ENCODE measurements at places on chromosomes 2 and 18.

GRCh38 chr18:49697757-49698524, 115.4 kb downstream of the ACAA2 start:
- DNase-seq, result no peak

DNA sequence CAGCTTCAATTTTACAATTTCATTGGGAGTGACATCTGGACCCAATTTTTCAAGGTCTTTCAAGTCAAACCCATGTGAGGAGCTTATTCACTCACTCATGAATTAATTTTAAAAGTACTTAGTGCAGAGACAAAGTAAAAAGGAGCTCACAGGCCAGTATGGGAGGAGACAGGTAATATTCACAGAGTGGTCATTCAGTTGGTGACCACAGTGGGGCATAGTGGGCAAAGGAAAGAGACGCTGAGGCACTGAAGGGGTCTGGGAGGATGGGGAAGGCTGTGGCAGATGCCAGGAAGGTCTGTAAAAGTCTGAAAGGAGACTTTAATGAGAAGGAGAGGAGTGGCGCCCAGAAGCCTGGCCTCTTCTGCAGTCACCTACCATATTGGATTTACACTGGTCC, 76.0 kb downstream of the CD8B2 start:
- DNase-seq, result no peak

GRCh38 chr2:29110916-29111535, 4.2 kb upstream of the CLIP4 start:
- DNase-seq, result peak; percentile 26

DNA sequence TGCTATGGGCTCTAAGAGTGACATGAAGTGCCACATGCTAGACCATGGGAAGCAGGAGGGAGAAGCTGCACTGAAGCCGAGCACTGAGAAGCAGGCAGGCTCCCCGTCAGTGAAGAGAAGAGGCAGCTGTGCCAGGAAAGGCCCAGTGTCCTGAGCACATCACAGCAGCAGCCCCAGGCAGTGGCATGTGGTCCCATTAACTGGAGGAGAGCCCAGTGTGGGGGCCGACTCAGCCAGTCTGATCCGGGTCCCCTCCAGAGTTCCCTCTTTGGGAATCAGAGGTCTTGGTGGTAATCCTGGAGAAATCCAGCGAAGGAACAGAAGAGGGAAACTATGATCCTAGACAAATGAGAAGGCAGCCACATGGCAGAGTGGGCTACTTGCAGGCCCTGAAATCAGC, 96.7 kb upstream of the ACAA2 start:
- no peak for DNase-seq

DNA sequence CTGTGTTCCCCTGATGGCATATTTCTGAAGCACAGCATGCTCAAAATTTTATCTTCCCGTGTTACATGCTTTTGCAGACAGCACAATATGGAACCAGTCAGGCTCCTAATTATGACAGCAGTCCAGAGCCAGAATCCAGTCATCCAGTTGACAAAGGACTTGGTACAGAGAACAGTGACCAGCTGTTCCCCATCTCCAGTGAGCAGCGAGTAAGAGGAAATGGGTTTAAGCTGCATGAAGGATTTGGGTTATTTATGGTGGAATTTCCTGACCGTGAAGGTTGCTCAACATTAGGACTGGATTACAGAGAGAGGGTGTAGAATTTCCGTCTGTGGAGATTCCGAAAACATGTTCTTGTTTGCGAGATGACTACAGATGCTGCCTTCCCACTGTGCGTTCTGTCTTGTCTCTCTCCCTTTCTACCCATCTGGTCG, 24.4 kb downstream of the SGPP2 start:
- no peak for DNase-seq

GRCh38 chr2:121363632-121364420, 78.8 kb upstream of the TFCP2L1 start:
- no peak for DNase-seq

DNA sequence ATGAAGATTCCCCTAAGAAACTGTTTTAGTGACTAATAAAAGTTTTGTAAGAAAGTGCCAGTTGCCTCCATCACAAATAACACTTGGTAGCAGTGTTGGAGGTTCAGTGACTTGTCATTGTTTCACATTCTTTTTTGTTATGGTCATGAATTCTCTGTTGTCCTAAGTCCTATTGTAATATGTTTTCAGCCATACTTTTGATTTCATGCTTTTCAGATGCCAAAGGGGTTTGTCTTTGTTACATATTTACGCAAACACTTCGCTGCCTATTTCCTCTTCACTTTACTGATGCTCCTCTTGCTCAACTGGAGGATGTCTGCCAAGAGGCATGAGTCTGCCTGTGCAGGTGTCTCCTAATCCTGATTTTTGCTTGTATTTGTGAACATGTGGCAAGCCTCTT, 66.6 kb downstream of the PHLPP1 start:
- no peak for DNase-seq

- DNase-seq, result no peak
Observed at GRCh38 chr2:192196421-192197194, 1.9 kb upstream of the TMEFF2 start.

GRCh38 chr2:44230378-44230777, 44.9 kb upstream of the SLC3A1 start:
- DNase-seq, result no peak

DNA sequence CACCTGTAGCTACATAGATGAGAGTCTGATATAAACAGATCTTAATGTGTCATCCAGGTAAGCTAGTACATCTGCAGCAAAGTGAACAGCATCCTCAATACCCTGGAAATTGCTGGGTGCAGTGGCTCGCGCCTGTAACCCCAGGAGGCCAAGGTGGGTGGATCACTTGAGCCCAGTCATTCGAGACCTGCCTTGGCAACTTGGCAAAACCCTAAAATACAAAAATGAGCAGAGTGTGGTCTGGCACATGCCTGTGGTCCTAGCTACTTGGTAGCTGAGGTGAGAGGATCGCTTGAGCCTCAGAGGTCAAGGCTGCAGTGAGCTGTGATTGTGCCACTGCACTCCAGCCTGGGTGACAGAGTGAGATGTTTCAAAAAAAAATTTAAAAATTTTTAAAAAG, 233.9 kb upstream of the SP5 start:
- no peak for DNase-seq

DNA sequence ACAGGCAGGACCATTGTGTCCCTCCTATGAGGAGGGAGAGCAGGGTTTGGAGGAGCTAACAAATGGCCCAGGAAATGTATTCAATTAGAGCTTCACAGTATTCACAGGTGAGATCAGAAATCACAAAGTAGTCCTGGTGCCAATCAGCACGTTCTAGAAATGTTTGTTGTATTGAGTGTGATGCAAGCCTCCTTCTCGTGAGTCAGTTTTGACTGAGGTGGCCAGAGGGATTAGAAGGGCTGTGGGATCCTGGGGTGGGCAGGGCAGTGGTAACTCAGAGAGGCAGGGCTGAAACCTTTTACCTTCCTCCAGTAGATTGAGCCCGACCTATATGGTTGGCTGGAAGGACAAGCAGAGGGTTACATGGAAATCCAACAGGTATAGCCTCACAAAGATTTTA, 95.0 kb downstream of the BOD1L2 start:
- no peak for DNase-seq

DNA sequence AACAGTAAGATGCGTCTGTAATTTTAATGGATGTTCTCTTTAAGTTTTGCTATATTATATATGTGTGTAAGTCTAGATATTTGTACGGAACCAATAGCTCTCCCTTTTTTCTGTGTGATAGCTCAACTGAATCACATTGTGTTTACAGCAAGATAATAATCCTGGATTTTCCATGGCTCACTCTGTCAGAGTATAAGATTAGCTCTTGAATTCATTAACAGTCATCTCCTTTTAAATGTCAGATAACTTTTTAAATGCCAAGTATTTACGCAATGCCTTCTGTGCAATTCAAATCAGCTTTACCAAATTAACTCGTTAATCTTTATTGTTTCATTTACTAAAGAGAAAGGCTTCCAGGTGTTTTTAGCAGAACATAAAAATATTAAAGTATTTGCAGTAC, 76.9 kb downstream of the KIAA2012 start:
- DNase-seq, result no peak

- DNase-seq, result no peak
Observed at GRCh38 chr18:58101291-58101794, 57.3 kb downstream of the NEDD4L start.

- DNase-seq, result no peak
Observed at GRCh38 chr18:40874233-40874632, 1080.8 kb upstream of the PIK3C3 start.

GRCh38 chr18:50401888-50402287, 27.0 kb downstream of the SKA1 start:
- DNase-seq, result peak; percentile 39

- no peak for DNase-seq
Observed at GRCh38 chr2:236400594-236401360, 136.6 kb upstream of the ASB18 start.
